Inflammatory macrophage treated with lipopolysaccharide for 4 hours (primary cell): ENCODE measurements at places on chromosomes 2 and 18.

DNA sequence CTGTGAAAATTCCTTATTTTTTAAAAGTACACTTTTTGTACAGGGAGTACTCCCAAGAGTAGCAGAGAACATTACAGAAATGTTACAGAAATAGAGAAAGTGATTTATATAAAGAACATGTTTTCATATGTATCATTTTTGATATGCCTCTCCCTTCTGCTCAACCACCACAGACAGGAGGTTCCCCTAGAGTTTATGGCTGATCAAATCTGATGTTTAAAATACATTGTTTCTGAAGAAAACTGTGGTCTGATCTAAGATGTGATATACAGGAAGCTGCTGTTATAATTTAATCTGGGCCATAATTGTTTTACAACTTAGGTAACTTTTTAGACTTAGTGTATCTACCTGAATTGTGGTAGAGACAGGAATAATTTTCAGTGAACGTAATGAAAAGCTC, 37.0 kb downstream of the STAT4 start:
- no peak for DNase-seq

- DNase-seq, result no peak
Measured at GRCh38 chr2:100317634-100318033, 4.7 kb downstream of the LONRF2 start.

DNA sequence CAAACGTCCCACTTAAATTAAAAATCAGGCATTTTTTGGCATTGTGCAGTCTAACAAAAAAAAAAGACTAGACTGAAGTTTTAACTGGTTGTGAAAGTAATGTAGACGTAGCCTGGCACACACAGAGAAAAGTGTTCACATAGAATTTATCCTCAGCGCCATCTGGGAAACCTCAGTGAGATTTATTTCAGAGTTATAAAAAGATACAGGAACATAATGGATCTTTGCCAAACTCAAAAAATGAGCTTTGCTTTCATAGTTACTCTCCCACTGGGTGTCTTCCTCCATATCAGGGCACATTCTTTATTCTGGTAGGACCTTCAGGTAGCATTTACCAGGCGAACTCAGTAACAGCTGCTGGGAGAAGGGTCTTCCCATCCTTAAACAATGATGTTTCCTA, 532.4 kb upstream of the SALL3 start:
- DNase-seq, result no peak

DNA sequence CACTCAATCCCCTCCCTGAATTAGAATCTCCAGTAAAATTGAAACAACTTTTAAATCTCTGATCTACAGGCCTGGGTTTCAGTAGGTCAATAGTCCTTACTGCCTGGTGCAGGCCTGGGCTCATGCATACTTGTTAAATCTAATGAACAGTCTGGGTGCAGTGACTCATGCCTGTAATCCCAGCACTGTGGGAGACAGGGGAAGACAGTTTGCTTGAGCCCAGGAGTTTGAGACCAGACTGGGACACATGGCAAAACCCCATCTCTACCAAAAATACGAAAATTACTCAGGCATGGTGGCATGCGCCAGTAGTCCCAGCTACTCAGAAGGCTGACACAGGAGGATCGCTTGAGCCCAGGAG, 94.7 kb upstream of the SP3 start:
- DNase-seq, result no peak

GRCh38 chr2:189000221-189000620, 26.0 kb downstream of the COL3A1 start:
- DNase-seq, result no peak

DNA sequence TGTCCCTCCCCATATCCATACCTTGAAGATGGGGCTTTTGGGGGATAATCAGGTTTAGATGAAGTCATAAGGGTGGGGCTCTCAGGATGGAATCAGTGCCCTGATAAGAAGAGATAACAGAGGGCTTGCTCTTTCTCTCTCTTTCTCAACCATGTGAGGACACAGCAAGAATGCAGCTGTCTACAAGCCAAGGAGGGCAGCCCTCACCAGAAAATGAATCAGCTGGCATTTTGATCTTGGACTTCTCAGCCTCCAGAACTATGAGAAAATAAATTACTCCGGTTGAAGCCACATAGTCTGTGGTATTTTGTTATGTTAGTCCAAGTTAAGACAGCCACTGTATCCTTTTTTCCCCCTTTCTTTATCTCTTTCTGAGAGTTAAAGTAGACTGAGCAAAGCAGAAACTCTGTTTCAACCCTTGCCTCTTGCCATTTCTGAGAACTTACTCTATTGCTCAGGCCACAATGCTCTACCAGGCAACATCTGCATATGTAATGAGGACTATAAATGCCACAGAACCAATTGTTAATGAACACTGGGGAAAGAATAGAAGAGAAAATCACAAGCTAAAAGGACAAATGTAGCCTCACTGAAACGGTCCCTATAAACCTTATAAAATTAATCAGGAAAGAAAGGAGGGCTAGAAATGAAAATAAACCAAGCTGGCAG, 56.9 kb downstream of the SRBD1 start:
- no peak for DNase-seq

GRCh38 chr18:58431215-58431614, 197.7 kb downstream of the ALPK2 start:
- no peak for DNase-seq
